Femur (tissue), 1 donor: ENCODE measurements at places on chromosomes 1 and 21.

- no peak for DNase-seq
These were observed 18.1 kb downstream of the SLC2A5 start for GRCh38 chr1:9051379-9051778.

DNA sequence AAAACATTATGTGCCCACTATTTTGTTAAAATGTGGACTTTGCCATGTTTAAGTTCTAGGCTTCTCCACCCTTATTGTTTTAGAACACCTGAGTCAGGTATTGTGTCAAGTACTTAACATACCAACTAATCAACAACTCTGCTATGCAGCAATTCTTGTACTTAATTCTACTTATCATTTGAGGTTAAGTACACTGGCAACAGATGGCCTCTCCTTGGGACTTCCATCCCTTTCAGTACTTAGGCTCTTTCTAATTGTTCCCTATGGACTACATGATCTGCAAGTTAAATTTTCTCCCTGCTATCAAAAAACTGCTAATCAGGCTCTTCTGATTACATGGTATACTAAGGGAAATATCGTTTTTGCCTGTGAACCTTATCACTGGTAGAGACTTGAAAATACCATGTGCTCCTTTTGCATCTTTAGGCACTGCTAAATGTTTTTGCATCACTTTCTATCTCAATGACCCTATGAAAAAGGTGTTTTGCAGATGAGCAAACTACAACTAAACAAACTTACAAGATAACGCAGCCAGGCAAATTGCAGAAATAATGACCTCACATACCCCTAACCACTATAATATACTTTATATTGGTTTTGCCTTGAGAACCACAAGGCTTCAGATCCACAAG lies 18.9 kb downstream of the SFPQ start:
- DNase-seq = no peak

- no peak for DNase-seq
These were observed 51.0 kb downstream of the PLPPR4 start for GRCh38 chr1:99315305-99315704.

DNA sequence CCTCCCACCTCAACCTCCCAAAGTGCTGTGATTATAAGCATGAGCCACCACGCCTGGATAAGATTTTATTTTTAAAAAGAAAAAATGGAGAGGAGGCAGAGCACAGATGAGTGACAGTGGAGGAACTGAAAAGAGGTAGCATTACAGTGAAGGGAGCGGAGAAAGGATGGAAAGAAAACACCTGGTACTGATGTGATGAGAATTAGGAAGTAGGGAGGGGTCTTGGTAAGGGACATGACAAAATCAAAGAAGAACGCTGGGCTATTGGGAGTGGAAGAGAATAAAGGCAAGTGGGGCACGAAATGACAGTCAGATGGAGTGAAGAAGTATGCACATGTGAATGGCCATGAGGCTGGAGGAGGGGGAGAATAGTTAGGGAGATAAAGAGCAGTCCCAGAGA lies 2.3 kb downstream of the FCRLA start:
- no peak for DNase-seq

- no peak for DNase-seq
These were observed 1.2 kb downstream of the LURAP1 start for GRCh38 chr1:46204406-46204742.
